Fibroblast of the aortic adventitia (primary cell): ENCODE measurements at places on chromosomes 7 and 10. TPM values are rescaled to one million over a fixed set of nuclear protein-coding genes. Genes with fewer than 3 reads are reported as not detected.

DNA sequence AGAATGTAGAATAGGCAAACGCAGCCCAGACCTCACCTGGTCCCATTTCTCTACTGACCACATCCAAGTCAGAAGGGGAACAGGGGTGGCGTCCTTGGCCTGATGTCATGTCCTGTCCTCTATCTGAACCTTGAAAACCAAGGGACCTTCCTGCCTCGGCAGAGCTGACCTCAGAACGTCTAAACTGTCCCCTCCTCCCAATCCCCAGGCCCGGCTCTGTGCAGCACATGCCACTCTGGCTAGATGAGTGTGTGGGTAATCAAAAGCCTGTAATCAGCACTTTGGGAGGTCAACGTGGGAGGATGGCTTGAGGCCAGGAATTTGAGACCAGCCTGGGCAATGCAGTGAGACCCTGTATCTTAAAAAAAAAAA, 46.5 kb upstream of the ZNF479 start:
- DNase-seq = no peak

GPR85 gene
- 2.4 and 5.0 TPM in 2 replicates for total RNA-seq

WDR11 gene
- 72.6 and 86.1 TPM in 2 replicates for total RNA-seq

- no peak for DNase-seq
Measured at GRCh38 chr10:680745-681144, 8.7 kb downstream of the DIP2C start.

TMEM213 gene
- total RNA-seq = 0.33 TPM in 1 of 2 replicates, not detected in the other

DNA sequence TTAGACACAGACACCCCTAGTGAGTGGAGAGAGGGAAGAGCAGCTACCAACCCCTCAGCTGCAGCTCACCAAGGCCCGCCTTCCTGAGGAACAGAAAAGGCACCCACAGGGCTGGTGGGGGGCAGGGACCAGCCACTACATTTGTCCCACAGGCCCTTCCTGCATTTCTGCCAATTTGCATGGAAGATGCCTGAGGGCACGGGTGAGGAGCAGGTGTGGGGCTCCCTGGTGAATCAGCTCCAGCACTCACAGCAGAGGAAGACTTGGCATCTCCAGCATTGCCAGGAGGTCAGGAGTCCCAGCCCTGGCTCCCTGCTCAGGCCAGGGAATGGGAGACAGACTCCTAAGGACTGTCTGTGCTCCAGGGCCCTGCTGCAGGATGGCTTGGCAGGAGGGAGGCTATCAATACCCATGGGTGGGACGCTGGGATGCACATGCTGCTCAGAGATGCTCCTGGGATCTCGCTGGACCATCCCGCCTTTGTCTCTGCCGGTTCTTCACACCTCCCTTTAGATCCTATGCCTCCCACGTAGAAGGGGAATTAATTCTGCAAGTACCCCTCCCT, 109.7 kb downstream of the SLIT1 start:
- DNase-seq = no peak

DNA sequence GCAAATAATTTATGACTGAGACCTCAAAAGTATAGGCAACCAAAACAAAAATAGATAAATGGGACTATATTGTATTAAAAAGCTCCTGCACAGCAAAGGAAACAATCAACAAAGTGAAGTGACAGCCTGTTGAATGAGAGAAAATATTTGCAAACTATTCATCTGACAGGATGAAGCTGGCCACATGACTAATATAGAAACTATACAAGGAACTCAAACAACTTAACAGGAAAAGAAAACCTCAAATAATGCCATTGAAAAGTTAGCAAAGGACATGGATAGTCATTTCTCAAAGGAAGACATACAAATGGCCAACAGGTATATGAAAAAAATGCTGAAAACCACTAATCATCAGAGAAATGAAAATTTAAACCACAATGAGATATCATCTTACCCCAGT, 245.1 kb downstream of the STK31 start:
- DNase-seq = no peak

GRCh38 chr10:124003070-124003419, 90.4 kb downstream of the CHST15 start:
- no peak for DNase-seq

DNA sequence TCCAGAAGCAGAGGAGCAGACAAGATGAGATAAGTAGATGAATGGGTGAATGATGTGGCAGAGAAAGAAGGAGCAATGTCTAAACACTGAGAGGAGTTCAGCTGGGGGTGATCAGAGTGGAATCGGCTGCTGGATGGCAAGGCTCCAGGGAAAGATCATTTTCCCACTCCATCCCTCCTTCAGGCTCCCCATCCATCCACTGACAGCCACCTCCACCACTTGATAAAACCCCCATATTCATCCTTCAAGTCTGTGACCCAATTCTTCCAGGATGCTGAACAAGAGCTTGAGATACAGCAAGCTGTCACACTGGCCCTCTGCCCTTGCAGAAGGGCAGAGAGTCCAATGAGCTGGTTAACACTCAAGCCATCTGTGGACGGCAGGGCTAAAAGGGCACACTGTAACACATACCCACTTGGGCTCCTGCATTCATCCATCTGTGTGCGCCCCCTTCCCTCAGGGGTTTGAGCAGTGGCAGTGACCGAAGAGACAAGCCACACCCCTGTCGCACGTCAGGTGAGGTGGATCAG, 30.8 kb upstream of the CACNB2 start:
- DNase-seq = no peak

TTYH3 gene
- total RNA-seq = 9.2 and 27.9 TPM in 2 replicates

- DNase-seq = no peak
Measured at GRCh38 chr7:55075464-55076021, 56.7 kb downstream of the EGFR start.

DNA sequence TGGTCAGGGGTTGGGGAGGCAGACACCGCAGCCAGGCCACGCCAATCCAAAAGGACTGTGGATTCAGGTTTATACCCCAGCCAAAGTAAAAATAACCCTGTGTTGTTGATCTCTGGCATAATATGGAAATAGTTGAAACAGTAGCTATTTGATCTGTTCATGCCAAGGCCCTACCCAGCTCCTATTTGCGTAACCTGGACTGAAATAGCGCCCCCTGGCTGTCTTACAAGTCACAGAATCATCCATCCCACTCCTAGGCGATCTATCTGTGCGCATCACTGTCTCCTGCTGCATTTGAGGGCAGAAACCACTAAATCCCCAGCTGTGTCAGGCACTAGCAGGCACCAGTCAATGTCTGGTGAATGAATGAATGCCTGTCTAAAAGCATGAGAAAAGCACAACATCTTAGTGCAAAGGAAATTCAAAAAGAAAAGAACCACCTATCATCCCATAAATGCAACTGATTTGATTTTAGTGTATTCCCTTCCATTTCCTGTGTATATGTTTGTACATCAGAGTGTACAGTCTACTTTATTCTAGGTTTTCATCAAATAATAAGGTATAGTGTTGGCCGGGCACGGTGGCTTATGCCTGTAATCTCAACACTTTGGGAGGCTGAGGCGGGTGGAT, 160.0 kb downstream of the SLIT1 start:
- DNase-seq = peak; percentile 43

SYT15B gene
- 0.16 TPM in 1 of 2 replicates, not detected in the other for total RNA-seq

GRCh38 chr10:128268015-128268722, 141.9 kb upstream of the MKI67 start:
- DNase-seq = no peak

DNA sequence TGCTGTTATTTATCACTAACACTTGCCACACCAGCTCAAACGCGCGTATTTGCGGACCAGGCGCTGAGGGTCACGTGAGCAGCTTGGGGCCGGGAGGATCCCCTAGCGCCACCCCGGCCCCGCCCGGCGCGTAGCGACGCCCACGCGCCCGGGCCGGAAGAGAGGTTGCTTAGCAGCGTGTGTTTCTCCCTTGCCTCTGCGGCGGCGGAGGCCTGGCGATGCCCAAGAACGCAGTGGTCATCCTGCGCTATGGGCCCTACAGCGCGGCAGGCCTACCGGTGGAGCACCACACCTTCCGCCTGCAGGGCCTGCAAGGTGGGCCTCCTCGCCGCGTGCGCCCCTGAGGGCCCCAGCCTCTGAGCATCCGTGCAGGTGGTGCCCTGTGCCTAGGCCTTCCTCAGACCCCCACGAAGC, at the start of gene C10orf53:
TSS of gene C10orf53 (plus strand) at position 172 of the 414 bp plus-strand sequence. CDS start at position 219, 47 bp downstream.
- peak; percentile 16 for DNase-seq

- DNase-seq = no peak
Measured at GRCh38 chr10:20977300-20977699, 80.2 kb upstream of the NEBL start.

DNA sequence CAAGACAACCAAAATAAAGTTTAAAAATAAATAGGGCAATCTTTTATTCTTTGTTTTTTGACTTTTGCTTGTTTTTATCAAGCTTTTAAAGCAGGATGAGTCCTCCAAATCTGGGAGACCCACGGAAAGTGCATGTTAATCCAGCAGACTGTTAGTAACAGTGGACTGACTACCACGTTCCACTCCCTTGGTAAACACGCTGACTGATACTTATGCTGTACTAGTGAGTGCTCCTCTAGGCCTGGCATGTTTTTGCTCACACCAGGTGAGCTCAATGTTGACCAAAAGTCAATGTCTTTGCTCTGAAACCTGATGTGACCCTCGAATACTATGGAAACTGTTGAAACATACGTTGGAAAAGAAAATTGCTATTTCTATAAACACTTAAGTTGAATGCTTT, 88.4 kb downstream of the KIAA1549 start:
- no peak for DNase-seq

DNA sequence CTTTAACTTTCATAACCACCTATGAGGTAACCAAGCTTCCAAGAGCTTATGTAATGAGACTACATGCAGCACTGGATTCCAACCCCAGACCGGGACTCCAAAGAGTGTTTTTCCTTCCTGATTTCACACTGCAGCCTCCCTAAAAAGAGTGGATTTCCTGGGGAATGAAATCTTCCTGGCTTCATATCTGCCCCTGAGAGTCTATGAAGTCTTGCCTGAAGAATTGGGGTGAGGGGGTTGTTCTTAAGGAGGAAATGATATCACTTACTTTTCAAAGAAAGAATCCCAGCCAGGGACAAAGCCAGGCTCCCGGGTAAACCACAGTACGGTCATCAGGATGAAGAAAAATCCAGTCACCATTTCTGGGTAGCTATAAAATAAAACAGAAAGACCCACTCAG, 29.7 kb downstream of the STMP1 start:
- DNase-seq = no peak

- no peak for DNase-seq
Measured at GRCh38 chr10:131435760-131436457, 124.4 kb upstream of the TCERG1L start.

DNA sequence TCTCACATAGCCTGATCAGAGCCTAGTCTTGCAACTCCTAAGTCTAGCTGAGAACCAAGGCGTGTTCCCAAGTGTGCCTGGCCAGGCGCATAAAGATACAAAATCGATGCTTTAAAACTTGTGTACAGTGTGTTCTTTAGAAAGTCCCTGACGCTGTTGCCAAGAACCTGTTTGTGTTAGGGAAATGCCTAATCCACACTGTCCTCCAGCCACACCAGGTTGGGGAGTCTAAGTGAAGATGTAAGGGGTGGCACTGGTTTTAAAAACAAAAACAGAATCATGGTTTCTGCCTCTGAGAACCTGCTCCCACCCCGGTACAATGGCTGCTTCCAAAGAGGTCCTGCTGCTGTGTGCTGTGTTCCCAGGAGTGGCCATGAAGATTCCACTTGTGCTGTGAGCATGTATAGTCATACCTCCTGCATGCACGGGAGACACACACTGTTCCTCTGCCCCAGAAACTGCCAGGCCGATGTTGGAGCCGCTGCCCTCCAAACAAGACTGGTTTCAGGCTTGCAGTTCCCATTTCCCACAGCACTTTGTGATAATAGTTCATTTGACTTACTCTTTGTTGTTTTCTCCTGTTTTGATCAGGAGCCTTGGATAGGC, 88.5 kb downstream of the CCNY start:
- DNase-seq = no peak

- DNase-seq = peak; percentile 71
Measured at GRCh38 chr7:103573479-103574058, 127.6 kb upstream of the SLC26A5 start.

GRCh38 chr7:73812996-73813395, 17.8 kb upstream of the CLDN4 start:
- DNase-seq = no peak

DNA sequence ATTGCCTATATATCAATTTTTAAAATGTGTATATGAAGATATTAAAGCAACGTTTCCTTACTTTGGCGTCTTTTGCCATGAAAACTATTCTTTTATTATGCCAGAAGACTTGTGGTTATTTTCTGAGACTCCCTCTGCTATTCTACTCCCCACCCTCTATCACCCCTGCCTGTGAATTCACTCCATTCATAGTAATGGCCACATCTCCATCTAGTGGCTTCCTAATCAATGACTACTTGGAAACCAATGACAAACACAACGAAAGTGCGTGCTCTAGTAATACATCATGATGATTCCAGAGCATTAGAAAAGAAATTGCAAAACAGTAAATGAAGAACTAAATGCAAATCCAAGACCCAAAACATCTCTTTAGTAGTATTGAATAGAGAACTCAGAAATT, 186.7 kb upstream of the HGF start:
- DNase-seq = peak; percentile 85

DNA sequence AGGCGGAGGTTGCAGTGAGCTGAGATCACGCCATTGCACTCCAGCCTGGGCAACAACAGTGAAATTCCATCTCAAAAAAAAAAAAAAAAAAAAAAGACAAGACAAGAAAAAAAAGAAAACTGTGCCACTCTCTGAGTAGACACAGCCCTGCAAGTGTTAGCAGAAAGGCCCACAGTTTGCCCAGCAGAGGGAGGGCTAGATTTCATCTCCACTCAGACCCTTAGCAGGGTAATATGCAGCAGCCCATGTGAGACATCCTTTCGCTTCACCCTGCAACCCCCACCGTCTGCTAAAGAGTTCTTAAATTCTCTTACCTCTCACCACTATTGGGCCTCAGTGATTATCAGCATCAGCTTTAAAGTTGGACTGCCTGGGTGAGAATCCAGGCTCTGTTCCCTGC, 38.2 kb downstream of the CTNNA3 start:
- DNase-seq = no peak

SFMBT2 gene
- total RNA-seq = 0.25 and 2.0 TPM in 2 replicates

- DNase-seq = peak; percentile 91
Measured at GRCh38 chr7:87413029-87413428, 62.5 kb downstream of the ABCB4 start.

EPO gene
- total RNA-seq = not detected in 2 replicates

MALRD1 gene
- total RNA-seq = 0.36 TPM in 1 of 2 replicates, not detected in the other

DNA sequence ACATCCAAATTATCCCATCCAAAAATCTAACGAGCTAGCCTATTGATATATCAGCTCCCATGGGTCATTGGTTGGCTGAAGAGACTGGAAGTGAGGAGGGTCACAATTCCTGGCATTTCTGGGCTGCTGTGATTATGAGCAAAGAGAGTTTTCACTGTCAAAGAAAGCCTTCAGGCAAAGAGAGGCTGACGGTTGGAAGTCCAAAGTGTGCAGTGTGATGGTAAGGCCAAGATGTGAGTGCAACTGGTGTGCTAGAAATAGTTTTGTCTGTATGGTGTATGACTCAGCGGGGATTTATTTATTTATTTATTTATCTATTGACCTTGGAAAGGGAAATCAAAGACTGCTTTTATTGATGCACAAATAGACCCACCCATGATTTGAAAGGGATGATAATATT, 75.0 kb downstream of the AASS start:
- DNase-seq = no peak

GRCh38 chr7:22858640-22859561, 36.3 kb upstream of the TOMM7 start:
- DNase-seq = peak; percentile 99
